Effector memory CD4-positive, alpha-beta T cell (primary cell): ENCODE measurements at places on chromosomes 1 and 21.

GRCh38 chr1:225848030-225848955 lies 33.9 kb downstream of the TMEM63A start:
- no peak for DNase-seq

- DNase-seq: no peak
Observed at GRCh38 chr1:207959141-207959825, 48.4 kb upstream of the CD34 start.

DNA sequence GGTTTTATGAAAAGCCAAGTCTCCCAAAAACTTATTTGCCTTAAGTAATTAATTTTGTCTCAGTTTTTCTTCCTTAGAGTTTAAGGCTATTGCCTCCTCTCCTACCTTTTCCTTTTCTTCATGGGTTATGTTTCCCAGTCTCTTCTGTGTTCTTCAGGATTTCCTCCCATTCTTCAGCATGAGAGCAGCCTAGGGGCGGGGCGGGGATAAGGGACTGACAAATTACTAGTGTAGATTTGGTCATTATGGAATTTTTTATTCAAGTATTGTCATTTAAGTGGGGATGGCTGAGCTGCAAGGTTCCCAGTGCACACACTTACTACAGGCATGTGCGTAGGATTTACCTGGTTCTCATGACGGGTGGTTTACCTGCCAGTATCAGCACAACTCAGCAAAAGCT lies 35.2 kb upstream of the PIGV start:
- DNase-seq: no peak

DNA sequence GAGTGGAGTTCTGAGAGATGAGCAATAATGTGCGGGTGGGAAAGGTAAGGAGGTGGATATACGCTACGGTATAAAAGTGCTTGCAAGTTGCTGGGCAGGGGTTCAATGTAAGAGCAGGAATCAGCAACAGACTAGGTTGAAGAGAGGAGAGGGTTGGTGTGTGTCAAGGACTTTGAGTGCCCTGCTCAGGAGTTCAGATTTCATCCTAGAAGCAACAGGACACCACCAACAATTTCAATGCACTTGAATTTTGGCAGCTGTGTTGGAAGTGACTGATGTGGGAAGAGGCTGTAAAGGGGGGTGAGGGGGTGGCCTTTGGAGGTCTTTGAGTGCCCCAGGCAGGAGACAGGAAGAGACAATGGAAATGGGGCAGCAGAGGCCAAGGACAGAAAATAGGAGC lies 57.3 kb downstream of the RHOU start:
- no peak for DNase-seq

GRCh38 chr1:197799271-197799670 lies 24.0 kb upstream of the DENND1B start:
- DNase-seq: no peak

DNA sequence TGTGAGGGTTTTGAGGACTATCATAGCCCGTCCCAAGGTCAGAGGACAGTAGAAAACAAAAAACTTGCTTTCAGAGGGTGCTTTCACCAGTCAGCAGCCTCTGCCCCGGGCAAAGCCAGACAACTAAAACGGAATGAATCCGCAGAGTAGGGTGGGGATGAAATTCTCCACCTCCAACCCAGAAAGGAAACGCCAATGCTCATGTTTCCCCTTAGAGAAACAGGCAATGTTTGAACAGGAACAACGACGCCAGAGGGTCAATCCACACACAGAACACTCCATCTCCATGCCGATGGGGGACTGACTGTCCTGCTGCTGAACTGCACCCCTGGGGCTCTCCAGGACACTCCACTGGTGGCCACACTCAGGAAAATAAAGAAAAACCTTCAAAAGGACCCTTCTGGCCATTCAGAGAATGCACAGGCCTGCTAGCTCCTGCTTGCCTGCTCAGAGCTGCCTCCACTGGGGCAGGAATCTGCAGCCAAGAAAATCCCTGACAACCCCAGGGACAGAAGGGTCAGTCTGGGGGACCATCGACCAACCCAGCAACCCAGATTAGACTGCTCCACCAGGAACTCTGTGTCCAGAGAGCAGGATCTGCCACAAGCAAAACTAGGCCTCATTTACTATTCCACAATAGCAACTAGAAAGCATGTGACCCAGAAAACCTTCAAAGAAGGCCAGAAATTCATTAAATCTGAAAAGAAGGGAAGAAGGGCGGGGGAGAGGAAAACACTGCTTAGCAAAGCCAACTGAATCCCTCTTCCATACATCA lies 116.0 kb downstream of the TOMM20 start:
- DNase-seq: no peak

- no peak for DNase-seq
Observed at GRCh38 chr1:229557200-229557850, 1.2 kb downstream of the ABCB10 start.

- no peak for DNase-seq
Observed at GRCh38 chr1:95304803-95305202, 70.8 kb downstream of the RWDD3 start.

GRCh38 chr1:119935373-119935772 lies 39.1 kb upstream of the ADAM30 start:
- DNase-seq: no peak

DNA sequence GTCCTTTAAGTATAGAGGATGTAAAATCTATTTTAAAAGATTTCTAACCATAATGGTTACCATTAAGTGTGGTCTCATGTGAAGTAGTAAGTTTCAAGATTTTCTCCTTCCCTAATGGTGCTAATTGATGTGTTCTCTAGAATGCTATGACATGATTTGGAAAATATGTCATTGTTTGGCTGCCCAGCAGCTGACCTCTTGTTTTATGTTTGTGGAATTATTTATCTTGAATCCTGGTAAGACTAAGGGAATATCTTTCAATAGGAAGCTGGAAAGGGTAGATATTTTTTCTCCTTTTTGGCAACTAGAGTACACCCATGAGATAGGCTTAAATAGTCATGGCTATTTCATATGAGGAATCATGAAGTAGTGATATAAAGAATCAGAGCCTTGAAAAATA lies 139.8 kb upstream of the CHODL start:
- DNase-seq: no peak

DNA sequence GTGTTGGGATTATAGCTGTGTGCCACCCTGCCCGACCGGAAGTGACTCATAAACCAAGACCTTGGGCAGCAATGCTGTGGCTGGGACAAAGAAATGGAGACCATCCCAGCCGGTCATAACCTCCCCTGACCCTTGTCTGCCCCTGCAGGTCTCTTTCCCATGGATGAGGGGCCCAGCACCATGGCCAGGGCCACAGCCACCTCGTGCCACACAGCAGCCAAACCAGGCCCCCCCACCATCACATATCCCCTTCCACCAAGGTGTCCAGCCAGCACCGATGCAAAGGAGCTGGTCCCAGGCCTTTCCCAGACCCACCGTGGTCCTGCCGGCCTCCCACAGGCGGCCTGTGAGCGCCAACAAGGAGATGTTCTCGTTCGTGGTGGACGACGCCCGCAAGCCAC lies 42.2 kb downstream of the FHAD1 start:
- DNase-seq: no peak

DNA sequence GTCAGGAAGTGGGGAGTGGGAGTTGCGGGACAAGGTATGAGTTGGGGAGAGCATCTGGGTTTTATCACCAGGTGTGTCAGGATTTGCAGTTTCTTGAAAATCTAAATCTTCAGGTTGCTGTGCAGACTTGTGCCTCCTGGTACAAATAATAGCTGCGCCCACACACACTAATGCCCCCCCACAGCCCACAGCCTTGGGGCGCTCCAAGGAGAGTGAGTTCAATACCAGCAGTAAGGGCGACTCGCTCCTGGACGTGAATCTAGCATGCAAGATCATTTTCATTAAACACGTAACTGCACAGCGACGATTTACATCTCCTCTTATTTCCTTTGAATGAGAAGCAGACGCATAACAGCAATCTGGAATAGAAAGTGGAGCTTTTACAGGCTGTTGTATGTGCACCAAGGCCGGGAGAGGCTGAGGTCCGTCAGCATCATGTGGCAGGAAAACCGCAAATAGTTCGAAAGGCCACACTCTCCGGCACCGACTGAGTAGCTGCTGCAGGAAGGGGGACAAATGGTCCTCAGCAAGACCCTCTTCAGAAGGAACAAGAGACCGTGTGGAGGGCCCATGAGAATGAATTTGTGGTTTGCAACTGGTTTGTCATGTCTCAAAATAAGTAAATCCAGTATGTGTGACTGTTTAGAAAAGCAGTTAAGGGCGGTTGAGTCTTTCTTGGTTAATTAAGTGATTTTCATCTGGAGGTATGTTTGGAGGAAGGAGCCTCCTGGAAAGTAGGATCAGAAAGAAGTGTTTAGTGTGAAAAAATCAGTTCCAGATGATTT lies 439.5 kb downstream of the SMYD3 start:
- no peak for DNase-seq

GRCh38 chr1:46183079-46183847 lies 7.0 kb upstream of the P3R3URF start:
- no peak for DNase-seq

- no peak for DNase-seq
Observed at GRCh38 chr1:54649921-54650320, 8.3 kb downstream of the MROH7 start.

GRCh38 chr1:48841461-48841860 lies 64.8 kb upstream of the BEND5 start:
- no peak for DNase-seq
